Mesendoderm (in vitro differentiated cells): ENCODE measurements at places on chromosomes 12 and 14.

DNA sequence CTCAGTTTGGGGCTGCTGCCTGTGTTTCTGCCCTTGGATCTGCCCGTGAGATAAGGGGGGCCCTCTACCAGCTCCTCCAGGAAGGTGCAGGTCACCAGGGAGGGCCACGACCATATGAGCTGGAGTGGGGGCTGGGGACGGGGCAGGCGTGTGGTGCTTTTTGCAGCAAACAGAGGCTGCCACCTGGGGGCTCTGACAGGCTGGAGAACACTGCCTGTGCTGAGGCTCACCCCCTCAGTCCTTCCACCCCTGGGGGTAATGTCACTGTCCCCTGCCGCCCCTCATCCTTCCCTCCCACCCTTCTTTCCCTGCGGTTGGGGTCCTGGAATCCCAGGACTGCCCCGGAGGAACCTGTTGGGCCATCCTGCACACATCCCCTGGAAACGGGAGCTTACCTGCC lies 3.2 kb downstream of the PLD4 start:
- DNase-seq: no peak

DNA sequence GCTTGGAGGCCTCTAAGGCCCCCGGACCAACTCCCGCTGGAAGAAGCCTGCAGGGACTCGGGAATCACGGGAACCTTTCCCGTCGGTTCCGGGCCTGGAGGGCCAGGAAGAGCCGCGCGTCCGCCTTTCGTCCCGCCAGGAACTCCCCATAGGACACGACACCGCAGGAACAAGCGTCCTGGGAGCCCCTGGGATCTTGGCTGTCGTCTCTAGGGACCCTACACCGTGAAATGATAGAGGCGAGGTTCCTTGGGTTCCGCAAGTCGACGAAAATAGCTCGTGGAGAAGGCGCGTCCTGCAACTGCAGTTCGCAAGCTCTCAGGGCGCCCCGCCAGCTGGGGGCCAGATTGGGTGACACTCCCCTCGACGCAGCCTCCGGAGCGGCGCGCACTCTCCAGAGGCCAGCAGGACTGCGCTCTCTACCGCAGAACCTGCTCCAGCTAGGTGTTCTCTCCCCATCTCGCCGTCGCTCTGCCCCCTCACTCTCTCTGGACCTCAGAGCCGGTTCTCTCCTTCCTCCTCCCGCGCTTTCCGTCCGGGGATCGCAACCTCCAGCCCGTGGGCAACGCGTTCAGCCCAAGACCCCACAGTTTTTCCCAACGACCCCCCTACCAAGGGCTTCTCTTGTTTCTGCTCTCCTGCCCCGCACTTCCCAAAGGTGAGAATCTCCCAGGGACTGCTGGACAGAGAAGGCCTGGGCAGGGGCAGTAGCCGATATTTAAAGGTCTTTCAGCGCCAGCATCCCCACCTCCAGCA lies 776 bp downstream of the BMP4 start:
- DNase-seq: peak; percentile 71

- peak; percentile 40 for DNase-seq
Observed at GRCh38 chr12:92827836-92828431, 101.2 kb downstream of the EEA1 start.

GRCh38 chr12:2737656-2738241 lies 57.0 kb upstream of the FKBP4 start:
- DNase-seq: no peak

- no peak for DNase-seq
Observed at GRCh38 chr14:53779301-53779700, 177.3 kb downstream of the BMP4 start.

DNA sequence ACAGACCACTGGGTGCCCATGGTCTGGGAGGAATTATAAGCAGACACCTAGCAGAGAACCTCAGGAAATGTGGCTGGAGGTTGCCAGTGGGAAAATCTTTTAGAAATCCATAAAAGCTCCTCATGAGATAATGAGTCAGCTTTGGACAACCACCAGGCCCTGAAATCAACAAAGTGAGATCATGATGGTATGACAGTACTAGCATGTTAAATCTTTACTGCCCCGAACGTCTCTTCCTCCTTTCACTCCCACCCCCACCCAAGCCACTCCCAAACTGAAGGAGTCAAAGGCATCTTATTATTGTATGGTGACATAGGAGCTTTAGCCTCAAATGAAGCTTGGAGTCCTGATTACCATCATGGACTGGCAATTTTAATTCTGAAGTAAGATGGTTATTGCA lies 240.0 kb downstream of the DIO2 start:
- DNase-seq: no peak

- DNase-seq: peak; percentile 45
Observed at GRCh38 chr14:31292937-31293616, 85.5 kb upstream of the HECTD1 start.

- no peak for DNase-seq
Observed at GRCh38 chr12:132310181-132311040, 19.0 kb downstream of the GALNT9 start.

GRCh38 chr12:26345471-26346003 lies 150.2 kb downstream of the SSPN start:
- DNase-seq: no peak

DNA sequence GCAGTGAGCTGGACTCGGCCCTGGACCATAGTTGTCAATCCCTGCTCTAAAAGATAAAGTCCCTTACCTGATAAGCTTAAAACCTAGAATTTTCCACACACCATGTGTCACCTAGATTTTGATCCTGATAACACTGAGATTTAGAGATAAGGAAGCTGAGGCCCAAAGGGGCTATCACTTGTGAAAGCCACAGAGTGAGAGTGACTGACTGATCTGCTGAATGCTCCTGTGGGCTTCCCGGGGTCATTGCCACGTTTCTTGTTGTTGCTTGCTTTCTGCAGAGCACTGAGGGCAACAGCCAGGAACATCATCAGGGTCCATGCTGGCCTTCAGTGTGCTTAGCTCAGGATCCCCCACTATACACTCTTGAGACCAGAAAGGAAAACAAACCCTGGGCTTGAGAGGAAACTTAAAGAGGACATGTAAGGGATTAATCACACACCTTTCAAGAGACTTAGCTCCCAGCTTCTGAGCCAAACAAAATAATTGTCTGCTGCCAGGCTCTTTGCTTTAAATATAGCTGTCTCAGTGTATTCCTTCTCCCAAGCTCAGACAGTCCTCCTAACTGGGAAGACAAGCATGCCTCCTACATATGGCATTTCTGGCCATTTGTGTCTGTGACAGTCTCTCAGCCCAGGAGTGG lies 82.6 kb upstream of the ARHGAP5 start:
- DNase-seq: peak; percentile 73

GRCh38 chr14:22656945-22657731 lies 13.0 kb upstream of the OR6J1 start:
- DNase-seq: peak; percentile 50

GRCh38 chr12:116027551-116027821 lies 250.0 kb downstream of the MED13L start:
- DNase-seq: no peak

GRCh38 chr12:55365086-55365485 lies 2.3 kb downstream of the OR6C75 start:
- DNase-seq: no peak

DNA sequence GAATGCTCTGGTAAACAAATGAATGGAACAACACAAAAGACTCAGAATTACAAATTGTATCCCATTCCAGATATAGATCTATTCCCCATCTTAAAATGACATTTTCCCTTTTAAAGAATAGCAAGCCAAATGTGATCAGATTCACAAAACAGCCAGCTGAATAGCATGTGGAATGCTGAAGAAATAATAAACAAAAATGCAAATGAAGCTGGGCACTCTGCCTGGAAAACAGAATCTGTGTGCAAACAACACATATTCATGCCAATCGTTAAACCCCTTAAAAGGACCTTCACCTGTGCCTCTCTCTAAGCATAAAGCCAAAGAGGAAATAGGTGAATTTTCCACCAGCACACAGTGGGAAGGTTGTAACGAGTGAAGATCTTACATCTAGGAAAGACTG lies 67.9 kb upstream of the PDZRN4 start:
- no peak for DNase-seq

GRCh38 chr14:89378119-89378518 lies 38.9 kb downstream of the FOXN3 start:
- DNase-seq: no peak

- no peak for DNase-seq
Observed at GRCh38 chr12:113131556-113131955, 4.0 kb downstream of the RASAL1 start.

GRCh38 chr12:4273652-4274395 lies at the start of gene CCND2:
Gene CCND2 (plus strand): TSS chr12:4273762. CDS start chr12:4274041, 279 bp downstream.
- peak; percentile 99 for DNase-seq

- no peak for DNase-seq
Observed at GRCh38 chr12:9120487-9121184, 4.9 kb upstream of the A2M start.

GRCh38 chr14:102131741-102132140 lies 8.0 kb upstream of the WDR20 start:
- no peak for DNase-seq

DNA sequence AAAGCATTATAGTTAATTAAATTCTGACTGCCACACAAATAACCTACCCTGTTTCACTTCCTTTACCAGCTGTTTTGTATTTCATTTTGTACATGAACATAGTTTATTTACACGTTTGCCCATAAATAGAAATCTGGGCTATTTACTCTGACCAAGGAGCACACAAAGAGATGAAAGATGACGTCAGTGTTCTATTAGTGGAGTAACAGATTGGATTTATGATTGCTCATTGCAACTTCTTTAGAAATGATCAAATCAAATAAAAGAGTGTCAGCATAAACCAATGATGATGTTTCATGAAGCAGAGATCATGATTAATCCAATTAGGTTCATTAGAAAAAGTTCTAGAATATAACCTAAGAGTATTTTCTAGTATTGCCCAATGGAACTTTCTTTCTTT lies 12.0 kb upstream of the RTL1 start:
- DNase-seq: no peak

- no peak for DNase-seq
Observed at GRCh38 chr14:55965851-55966250, 152.4 kb upstream of the PELI2 start.

DNA sequence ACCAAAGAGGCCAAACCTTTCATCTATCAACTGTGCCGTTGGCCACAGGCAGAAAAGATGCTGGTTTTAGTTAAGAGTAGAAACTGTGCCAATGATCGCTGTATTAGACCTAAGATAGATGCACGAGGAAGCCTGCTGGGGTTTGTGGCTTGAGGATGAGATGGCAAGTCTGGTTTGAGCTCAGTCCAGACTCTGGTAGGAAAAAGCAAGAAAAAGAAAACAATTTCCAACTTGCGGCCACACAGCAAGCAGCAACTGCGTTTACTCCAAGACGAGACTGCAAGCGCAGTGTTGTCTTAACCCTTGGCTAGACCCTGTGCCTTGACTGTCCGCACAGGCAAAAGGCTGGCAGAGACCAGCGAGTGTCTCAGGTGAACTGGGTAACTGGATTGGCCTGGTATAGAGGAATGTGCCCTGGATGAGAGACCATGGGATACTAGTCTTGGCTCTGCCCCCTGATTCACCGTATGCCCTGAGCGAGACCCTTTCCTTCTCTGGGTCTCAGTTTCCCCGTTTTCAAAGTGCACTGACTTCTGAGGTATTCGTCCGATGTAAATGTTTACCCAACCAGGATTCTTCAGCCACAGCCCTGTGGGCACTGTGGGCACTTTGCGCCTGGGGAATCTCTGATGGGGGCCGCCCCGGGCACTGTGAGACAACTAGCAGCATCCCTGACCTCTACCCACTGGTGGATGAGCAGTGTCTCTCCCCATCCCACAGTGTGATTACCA lies 113.4 kb downstream of the DICER1 start:
- no peak for DNase-seq

DNA sequence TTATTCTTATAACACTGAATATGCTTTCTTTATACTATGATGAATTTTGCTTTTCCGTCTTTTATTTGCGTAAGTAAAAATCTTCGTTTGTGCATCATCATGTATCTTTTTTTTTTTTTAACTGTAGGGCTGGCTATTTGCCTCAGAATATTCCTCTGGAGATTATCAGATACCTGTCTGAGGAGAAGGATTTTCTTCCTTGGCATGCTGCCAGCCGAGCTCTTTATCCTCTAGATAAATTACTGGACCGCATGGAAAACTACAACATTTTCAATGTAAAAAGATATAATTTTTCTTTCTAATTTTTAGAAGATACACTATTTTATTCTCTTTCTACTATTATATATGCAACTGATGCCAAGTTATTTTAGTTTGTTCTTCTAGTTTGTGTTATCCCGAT lies 346.6 kb downstream of the TRHDE start:
- DNase-seq: no peak

GRCh38 chr12:75964150-75964549 lies 67.4 kb downstream of the PHLDA1 start:
- DNase-seq: no peak

GRCh38 chr12:121577443-121578180 lies 3.2 kb downstream of the KDM2B start:
- DNase-seq: peak; percentile 70

DNA sequence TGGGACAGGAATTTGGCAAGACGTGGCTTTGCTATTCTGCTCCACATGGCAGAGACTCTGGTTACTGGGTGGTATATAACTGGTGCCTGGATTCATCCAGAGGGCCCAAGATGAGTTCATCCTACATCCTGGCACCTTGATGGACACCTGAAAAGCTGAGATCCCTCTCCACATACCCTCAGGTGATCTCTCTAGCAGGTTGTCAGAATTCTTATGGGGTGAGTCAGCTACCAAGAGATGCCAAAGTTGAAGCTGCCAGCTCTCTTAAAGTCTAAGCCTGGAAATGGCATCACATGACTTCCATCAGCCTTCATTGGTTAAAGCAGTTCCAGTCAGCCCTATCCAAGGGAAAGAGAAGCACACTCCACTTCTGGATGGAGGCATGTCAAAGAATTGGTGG lies 300.7 kb upstream of the SEL1L start:
- DNase-seq: peak; percentile 29

- peak; percentile 26 for DNase-seq
Observed at GRCh38 chr14:51095854-51096823, 1.2 kb upstream of the TRIM9 start.

DNA sequence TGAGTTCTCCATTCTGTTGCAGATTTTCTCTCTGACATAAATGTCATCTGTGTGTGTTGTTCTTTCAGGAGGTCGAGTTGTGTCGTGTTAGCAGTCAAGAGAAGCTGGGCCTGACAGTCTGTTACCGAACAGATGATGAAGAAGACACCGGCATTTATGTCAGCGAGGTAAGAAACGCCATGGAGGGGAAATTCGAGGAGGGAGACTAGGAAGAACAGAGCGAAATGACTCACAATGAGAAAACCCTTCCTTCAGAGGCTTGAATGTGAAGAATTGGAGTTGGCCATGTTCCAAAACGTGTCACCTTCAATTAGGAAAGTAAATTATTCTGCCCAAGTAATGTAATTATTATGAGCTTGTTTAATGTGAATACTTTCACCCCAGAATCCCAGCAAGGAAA lies 364.5 kb downstream of the PDZRN4 start:
- DNase-seq: no peak

GRCh38 chr12:38847247-38847646 lies 58.1 kb downstream of the CPNE8 start:
- no peak for DNase-seq
